PC-3 (cell line): ENCODE measurements at places on chromosomes 2 and 18. TPM values are rescaled to one million over a fixed set of nuclear protein-coding genes. Genes with fewer than 3 reads are reported as not detected.

Gene FIGN
- 1.3 and 1.5 TPM in 2 replicates for total RNA-seq

Gene ELOA2
- total RNA-seq: not detected in 2 replicates

Gene FBXO48
- total RNA-seq: 0.52 and 0.91 TPM in 2 replicates

Gene UPP2
- not detected in 2 replicates for total RNA-seq

Gene SH3BP4
- 35.2 and 47.3 TPM in 2 replicates for total RNA-seq

Gene DLX2
- 0.29 and 1.4 TPM in 2 replicates for total RNA-seq

Gene ADNP2
- total RNA-seq: 23.2 and 25.2 TPM in 2 replicates

Gene GKN2
- 0.58 TPM in 1 of 2 replicates, not detected in the other for total RNA-seq

Gene LGALSL
- 12.1 and 16.0 TPM in 2 replicates for total RNA-seq

Gene TDRD15
- not detected in 2 replicates for total RNA-seq

Gene PPP1R1C
- total RNA-seq: 1.4 and 1.5 TPM in 2 replicates

Gene CAVIN2
- 0.07 TPM in 1 of 2 replicates, not detected in the other for total RNA-seq

Gene TLX2
- total RNA-seq: 3.1 and 3.4 TPM in 2 replicates
